Stimulated activated CD8-positive, alpha-beta memory T cell treated with anti-CD3 and anti-CD28 coated beads, Interleukin-7, amount 100 ng/mL, for 1 hour (primary cell): ENCODE measurements at places on chromosomes 7 and 10.

- DNase-seq: no peak
These were observed 60.7 kb downstream of the GPR26 start for GRCh38 chr10:123726836-123727235.

- no peak for DNase-seq
These were observed 165.9 kb upstream of the PPP1R3A start for GRCh38 chr7:114084472-114085312.

GRCh38 chr7:94562525-94562924, 52.9 kb downstream of the CASD1 start:
- no peak for DNase-seq

GRCh38 chr10:112215342-112215774, 31.8 kb upstream of the GPAM start:
- DNase-seq: no peak

GRCh38 chr10:5534051-5534821, 9.5 kb downstream of the CALML3 start:
- DNase-seq: no peak

- no peak for DNase-seq
These were observed 50.0 kb downstream of the CREB3L2 start for GRCh38 chr7:137951700-137952425.

GRCh38 chr10:104580774-104581675, 60.1 kb upstream of the SORCS3 start:
- DNase-seq: peak; percentile 47
